Activated naive CD8-positive, alpha-beta T cell treated with anti-CD3 and anti-CD28 coated beads, Interleukin-2, amount 10 ng/mL, durations not matched to agents 7 days and 5 days (primary cell): ENCODE measurements at places on chromosomes 11 and 22.

DNA sequence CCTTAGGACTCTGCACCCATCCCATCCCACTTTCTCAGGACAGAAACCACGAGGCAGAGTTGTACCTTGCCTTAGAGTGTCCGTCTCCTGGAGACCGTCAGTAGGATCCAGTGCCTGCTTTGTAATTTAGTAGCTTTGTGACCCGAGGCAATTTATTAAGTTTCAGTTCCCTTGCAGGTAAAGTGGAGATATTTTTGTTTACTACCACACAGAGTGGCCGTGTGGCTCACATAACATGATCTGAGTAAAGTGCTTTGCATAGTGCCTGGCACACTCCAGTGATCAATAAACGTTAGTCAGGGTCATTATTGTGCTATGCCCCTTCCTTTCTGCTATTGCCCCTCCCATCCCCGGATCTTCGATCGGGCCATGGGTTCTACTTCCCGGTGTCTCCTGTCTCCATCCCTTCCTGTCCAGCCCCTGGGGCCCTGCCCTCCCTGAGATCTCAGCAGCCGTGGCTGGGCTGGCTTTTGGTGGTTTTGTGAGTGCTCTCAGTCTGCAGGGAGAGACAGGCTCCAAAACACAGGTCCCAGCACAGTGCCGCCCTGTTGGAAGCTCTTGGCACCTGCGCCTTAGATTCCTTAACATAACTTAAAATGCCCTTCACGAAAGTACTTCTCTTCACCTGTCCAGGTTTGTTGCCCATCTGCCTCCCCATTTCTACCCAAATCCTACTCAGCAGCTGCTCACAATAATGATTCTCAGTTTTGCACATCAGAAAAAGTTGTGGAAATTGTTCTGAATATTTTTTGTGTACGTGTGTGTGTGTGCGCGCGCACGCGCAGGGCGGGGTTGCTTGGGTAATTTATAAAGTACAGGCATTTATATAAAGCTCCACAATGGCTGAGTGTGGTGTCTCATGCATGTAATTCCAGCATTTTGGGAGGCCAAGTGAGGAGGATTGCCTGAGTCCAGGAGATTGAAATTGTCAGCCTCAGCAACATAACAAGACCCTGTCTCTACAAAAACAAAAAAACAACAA is 753.7 kb downstream of the NTM start:
- no peak for DNase-seq

DNA sequence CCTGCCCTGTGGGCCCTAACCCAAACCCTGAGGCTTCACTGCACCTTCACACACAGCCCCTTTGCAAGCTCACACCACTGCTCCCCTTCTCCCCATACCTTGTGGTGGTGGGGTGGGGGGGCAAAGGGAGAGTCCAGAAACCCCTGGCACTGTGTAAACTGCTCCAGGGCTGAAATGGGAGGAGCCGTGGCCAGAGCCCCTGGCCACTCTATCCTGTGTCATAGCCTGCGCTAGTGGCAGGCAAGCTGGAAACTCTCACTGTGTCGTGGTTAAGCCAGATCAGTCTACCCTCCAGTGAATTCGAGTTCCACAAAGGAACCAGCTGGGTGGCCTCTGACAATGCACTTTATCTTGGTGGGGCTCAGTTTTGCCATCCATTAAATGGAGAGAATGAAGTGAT is 8.4 kb upstream of the SYT13 start:
- no peak for DNase-seq

GRCh38 chr11:69834811-69835800 is 15.9 kb upstream of the FGF3 start:
- DNase-seq: no peak

- no peak for DNase-seq
Measured at GRCh38 chr11:1199241-1199750, 23.6 kb upstream of the MUC5B start.

GRCh38 chr11:133107763-133108162 is 424.5 kb downstream of the OPCML start:
- DNase-seq: no peak

GRCh38 chr22:47846206-47846605 is 1083.8 kb downstream of the TBC1D22A start:
- DNase-seq: no peak

DNA sequence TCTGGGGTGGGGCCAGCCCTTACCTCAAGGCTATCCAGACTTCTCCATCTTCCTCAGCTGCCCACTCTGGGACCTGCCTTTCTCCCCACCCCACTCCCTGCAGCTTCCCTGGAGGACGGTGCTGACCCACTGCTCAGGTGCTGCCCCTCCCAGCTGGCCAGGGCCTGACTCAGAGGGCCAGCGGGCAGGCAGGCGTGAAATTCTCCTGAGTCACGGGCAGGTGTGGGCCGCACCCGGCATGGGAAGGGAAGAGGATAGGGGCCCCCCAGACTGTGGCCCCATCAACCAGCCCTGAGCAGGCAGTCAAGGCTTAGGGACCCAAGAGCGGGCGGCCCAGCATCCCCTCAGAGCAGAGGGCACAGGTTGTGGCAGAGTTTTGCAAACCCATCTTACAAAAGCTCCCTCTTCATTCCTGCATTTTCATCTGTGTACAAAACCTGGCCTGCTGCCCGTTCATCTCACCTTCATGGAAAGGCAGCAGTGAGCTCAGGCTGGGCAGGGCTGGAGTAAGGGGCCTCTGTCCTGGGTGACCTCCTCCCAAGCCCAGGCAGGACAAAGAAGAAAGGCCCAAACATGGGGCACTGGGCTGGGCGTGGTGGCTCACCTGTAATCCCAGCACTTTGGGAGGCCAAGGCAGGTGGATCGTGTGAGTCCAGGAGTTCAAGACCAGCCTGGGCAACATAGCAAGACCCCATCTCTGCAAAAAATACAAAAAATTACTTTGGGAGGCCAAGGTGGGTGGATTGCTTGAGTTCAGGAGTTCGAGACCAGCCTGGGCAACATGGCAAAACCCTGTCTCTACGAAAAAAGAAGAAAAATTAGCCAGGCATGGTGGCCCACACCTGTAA is 6.1 kb downstream of the RHOD start:
- no peak for DNase-seq

DNA sequence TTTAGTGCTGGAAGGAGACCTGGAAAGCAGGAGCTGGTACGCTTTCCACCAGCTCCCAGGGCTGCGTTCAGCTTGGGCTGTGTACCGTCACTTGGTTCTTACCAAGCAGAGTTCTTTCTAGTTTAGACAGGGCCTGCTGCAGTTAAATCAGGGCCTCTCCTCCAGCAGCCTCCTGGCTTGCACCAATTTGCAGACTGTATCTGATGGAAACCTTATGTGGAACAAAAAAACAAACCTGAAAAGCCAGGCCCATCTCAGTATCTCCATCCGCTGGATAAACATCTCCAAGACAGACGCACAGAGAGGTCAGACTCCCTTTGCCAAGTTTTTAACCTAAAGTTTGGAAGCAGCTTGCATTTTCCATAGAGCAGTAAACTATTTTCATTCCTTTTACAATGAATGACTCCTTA is 288.6 kb upstream of the SORL1-AS1 start:
- DNase-seq: no peak

DNA sequence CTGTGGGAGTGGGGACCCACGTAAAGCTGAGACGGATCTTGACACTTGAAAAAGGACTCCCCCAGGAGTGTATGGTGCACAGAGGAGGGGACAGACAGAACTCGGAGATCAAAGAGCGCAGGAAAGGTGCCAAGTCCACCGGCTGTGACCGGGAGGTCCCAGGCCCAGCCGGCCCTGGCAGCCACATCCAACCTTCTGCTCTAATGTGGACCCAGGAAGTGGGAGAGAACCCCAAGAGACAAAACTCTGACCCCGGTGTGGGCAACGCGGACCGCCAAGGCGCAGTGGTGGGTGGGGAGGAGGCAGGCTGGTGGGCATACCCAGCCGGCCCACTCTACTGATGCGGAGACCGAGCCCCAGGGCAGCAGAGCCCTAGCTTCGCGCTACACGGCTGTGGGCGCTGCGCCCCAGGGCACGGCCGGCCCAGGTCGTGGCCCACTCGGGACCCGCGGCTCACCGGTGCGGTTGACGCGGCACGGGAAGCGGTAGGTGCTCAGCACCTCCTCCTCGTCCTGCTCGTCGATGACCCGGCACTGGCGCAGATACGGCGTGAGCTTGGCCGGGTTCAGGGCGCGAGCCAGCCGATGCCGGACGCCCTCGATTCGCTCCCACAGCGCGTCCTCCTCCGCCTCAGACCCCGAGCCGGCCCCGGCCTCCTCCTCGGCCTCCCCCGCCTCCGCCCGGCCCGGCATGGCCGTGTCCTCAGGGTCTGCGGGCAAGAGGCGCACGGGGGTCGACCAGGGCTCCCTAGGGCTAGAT is 527 bp downstream of the CARD10 start:
- no peak for DNase-seq

- no peak for DNase-seq
Measured at GRCh38 chr11:95252586-95252985, 21.6 kb upstream of the SESN3 start.

DNA sequence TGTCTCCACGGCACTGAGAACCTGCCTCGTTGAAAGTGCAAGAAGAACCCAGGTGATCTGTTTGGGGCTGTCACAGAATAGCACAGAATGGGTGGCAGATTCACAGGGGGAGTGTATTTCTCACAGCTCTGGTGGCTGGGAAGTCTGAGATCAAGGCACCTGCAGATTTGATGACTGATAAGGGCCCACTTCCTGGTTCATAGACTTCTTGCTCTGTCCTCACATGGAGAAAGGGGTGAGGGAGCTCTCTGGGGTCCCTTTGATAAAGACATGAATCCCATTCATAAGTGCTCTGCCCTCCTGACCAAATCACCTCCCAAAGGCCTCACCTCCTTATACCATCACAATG is 198.5 kb upstream of the SORL1-AS1 start:
- no peak for DNase-seq

DNA sequence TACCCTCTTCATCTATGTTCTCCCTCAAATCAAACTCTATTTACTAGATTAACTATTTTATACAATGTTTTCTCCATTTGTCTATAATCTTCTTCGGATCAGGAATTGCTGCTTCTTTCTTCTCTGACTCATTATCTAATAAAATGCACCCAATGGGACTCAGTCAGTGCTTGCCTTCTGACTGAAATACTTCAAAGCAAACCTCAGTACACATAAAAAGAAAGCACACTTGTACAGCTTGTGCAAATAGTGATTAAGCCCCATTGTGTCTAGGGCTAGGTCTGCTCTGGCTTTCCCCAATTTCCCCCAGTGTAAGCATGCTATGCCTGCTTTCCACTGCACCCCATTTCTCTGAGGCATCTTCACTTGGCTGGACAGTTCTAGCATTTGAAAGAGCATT is 118.6 kb upstream of the C11orf87 start:
- no peak for DNase-seq

DNA sequence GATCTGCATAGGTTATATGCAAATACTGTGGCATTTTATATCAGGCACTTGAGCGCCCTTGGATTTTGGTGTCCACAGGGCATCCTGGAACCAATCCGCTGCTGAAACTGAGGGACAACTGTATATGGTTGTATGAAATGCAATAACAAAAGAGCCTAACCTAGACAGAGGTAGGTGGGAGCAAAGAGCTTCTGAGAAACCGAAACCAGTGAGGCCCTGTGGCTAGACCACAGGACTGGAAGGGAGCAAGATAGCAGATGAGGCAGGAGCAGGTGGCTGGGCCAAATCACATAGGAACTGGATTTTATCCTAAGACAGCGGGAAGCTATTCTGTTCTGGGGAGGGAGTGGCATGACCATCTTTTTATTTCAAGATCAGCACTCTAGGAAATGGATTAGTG is 30.1 kb downstream of the RCN1 start:
- DNase-seq: no peak
